Posterior cingulate gyrus (tissue), 11 donors: ENCODE measurements at places on chromosomes 16 and 17.
A peak's percentile ranks its signal among the peaks of the same experiment; 100 is the strongest.

GRCh38 chr16:75416904-75417565, 16.3 kb downstream of the CFDP1 start:
- no peak for DNase-seq

DNA sequence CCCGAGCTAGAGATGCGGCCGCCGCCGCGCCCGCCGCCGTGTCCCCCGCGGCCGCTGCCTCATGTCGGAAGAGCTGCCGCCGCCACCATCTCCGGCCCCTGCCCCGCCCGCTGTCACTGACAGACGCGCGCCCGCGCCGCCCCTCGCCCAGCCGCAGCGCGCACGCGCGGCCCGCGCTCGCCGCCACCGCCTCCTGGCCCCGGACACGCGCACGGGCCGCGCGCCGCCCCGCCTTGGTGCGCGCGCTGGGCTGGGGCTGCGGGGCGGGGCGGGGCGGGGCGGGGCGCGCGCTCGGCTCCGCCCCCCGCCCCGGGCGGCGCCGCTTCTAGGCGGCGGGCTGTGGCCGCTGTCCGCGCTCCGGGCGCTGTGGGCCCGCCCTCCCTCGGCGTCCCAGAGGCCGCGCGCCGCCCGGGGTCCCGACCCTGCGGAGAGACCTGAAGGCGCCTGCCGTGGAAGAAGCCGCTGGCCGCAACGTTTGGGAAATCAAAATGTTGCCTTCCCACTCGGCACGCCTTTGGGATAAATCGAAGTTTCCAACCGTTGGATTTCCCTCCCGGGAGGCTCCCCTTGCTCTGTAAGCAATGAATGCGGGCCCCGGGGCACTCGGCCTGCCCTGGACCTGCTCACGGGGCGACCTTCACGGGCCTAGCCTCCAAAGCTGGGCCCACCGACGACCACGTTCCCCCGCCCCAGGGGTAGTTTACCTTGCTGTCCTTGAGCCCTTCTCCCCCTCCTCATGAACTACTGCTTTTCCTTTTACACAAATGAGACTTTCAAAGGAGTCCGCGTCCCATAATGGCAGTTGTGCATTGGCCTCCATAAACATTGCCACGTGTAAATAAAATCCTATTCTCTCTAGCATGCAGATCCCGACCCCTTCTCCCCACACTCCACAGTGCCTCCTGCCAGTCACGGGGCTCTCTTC, at the start of gene ADCY9:
ADCY9 (minus strand) TSS at position 118 of the 925 bp plus-strand sequence. CDS start 1,000 bp downstream, outside the sequence.
- peak; percentile 64 for DNase-seq

- DNase-seq = no peak
Observed at GRCh38 chr16:70702624-70703023, 16.8 kb upstream of the MTSS2 start.

GRCh38 chr16:9578459-9578858, 487.0 kb downstream of the HAPSTR1 start:
- DNase-seq = no peak

GRCh38 chr17:82309656-82310570, 7.5 kb downstream of the CD7 start:
- no peak for DNase-seq

DNA sequence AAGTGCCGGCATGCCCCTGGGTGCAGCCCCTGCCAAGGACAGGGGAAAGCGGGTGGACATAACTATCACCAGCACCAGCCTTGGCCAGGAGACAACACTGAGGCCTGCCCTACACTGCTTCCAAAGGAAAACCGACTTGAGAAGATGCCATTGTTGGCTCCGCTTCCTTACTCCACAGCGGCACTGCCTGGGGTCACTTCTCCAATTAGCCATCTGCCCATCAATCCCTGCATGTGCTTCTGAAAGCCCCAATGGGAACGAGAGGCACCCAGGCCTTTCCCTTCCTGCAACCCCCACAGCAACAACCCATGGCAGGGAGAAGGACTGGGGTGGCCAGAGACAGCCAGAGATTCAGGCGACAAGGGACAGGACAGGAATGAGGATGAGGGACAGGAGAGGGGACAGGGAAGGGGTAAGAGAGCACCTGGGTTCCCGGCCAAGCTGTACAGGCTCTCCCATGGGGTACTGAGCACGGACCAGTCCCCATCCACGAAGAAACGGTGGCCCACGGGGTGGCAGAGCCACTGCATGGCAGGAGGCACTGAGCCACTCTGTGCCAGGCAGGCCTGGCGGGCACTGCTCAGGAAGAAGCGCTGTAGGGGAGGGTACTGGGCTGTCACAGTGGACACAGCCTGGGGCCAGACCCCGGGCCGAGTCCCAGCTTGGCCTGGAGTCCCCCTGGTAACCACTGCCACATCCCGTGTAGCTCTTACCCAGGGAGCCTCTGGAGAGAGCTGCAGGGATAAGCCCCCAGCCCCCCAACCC, 21.2 kb downstream of the SREBF1 start:
- no peak for DNase-seq

DNA sequence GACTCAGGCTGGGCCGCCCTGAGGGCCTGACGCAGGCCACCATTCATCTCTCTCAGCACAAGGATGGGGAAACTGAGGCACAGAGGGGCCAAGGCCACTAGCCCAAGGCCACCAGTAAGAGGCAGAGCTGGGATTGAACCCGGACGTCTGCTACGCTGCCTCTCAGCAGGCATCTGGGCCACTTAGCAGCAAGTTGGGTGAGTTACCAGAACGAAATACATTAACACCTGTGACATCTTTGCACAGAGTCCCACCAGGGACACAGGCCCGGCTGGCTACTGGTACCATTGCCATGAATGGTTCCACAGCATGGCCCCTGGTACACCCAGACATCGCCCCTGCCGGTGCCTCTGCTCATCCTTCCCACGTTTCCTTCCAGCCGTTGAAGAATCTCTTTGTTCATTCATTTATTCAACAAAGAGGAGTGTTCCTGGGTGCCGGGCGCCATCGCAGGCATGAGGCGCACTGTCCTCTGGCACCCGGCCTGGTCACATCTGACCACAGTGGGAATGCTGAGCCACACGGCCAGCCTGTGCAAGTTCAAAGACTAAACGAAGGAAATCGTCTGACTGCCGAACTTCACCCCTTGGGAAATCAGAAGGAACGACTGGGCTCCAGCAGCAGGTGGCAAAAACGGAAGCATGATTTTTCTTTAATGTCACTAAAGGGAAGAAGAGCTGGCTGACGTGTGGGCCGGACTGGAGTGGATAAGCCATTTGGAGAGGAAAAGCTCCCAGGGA, 7.4 kb upstream of the ZNF469 start:
- peak; percentile 88 for DNase-seq

GRCh38 chr16:62213763-62214162, 177.5 kb upstream of the CDH8 start:
- no peak for DNase-seq
